ENCODE measurements at places on chromosomes 7 and 10.
A peak's percentile ranks its signal among the peaks of the same experiment; 100 is the strongest.

DNA sequence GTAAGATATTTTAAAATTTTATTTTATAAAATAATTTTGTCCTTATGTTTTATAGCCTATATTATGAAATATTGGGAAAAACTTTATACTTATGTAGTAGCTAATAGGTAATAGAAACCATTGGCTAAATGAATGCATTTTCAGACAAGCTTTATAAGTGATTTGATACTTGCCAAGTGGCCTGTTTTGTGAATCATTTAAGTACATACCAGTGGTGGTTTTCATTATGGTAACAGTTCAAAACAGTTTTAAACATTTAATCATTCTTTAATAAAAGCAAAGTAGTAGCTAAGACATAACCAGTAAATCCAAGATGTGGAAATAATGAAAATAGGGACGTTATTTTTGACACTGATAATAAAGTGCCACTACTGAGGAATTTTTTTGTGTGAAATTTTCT lies 182.2 kb downstream of the PHF14 start:
- no peak for DNase-seq
- H3K36me3 ChIP-seq: no peaks in the 10 kb centered on the region
- H3K4me3 ChIP-seq: no peak overlapping the region

GRCh38 chr10:87974769-87975168 lies 111.3 kb downstream of the PTEN start:
- no peaks in the 10 kb centered on the region for H3K27me3 ChIP-seq
- peaks cover 13% of the 10 kb centered on the region for H3K4me1 ChIP-seq
- no peak overlapping the region for H3K4me3 ChIP-seq
- H3K27ac ChIP-seq: peak overlapping the region; percentile 33
- no peaks in the 10 kb centered on the region for H3K36me3 ChIP-seq
- DNase-seq: no peak

DNA sequence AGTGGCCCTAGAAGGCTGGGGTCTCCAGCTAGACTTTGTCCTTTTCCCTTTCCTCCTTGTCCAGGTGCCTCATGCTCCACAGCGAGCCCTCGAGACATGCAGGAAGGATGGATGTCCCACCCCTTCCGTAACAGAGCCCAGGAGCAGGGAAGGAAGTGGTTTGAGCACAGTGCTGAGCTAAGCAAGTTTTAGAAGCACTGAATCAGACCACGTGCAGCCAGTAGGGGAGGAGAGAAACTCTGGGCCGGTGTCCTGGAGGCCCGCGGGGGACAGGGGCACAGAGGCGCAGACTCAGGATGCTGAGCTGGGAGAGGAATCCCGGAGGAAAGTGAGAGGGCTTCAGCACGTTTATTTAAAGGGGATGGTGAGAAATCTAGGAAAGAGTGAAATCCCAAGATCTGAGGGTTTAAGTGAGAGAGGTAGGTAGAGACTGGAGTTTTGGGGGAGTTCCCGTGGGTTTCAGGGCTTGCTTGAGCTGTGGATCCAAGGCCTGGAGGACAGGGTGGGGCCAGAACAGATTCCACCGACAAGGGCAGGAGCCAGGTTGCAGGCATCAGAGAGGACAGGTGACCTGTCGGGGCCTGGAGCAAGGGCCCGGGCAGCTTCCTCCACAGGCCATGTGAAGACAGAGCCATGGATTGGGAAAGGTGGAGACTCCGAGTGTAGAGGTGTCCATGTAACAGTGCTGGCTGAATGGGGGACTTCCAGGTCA lies 4.4 kb upstream of the IRF5 start:
- H3K36me3 ChIP-seq: no peaks in the 10 kb centered on the region
- no peak for DNase-seq
- no peak overlapping the region for H3K27ac ChIP-seq
- H3K27me3 ChIP-seq: peaks cover 15% of the 10 kb centered on the region

- no peaks in the 10 kb centered on the region for H3K4me1 ChIP-seq
- DNase-seq: no peak
- no peak overlapping the region for H3K27ac ChIP-seq
- H3K27me3 ChIP-seq: no peaks in the 10 kb centered on the region
Observed at GRCh38 chr7:23863209-23863787, 153.3 kb downstream of the STK31 start.

DNA sequence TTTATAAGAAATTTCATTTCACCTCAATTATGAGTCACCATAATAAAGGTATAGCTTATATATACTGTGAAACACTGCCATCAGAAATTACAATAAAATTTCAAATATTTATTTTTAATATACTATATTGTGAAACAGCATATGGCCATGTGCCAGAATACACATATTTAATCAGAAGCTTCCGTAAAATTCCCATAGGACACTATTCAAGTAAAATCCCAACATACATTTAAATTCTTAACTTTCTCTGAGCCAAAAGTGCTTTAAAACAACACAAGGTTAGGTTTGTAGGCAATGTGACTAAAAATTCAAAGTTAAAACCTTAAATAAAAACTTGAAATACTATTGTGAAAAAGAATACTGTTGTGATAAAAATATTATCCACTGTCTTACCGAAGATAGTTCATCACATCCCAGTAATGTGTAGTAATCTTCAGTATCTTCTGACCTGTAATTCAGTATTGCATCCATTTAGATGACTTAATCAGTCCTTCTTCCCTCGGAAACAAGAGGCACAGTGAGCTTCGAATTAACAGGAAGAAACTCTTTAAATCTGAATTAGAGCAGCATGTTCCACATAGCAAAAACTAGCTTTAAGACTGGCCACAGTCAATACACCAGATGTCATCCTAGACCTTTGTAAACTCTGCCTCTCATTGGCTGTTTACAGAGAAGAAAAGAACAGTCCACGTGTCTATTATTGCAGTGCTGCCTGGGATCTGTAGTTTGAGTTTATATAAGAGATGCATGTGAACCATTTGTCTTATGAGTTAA lies at the start of gene DNAJC12:
TSS of gene DNAJC12 (minus strand) at position 648 of the 774 bp plus-strand sequence. CDS start at position 471, 177 bp downstream.
- H3K4me1 ChIP-seq: no peaks in the 10 kb centered on the region
- H3K27ac ChIP-seq: no peak within 1 kb of the TSS
- H3K27me3 ChIP-seq: no peaks in the 10 kb centered on the region
- no peaks in the 10 kb centered on the region for H3K36me3 ChIP-seq

GRCh38 chr7:151693140-151693539 lies 173.4 kb upstream of the RHEB start:
- H3K27ac ChIP-seq: peak overlapping the region; percentile 19
- H3K27me3 ChIP-seq: no peaks in the 10 kb centered on the region
- H3K4me3 ChIP-seq: no peak overlapping the region
- peaks cover 9% of the 10 kb centered on the region for H3K4me1 ChIP-seq
- no peak for DNase-seq

DNA sequence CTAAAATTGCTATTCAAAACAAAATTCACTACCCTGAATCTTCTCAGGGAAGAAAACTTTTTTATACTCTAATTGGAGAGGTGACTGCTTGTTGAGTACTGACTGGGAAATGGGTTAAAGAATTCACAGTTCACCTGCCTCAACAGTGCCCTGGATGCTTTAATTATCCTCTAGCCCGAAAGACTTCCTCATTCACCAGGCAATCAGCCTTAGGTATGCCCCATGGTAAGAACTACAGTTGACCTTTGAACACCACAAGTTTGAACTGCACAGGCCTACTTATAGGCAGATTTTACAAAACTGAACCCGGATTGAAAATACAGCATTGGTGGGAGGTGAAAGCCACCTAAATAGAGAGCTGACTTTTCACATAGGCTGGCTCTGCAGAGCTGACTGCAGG lies 175.3 kb downstream of the ELAPOR2 start:
- H3K27ac ChIP-seq: no peak overlapping the region
- no peaks in the 10 kb centered on the region for H3K36me3 ChIP-seq
- H3K4me1 ChIP-seq: no peaks in the 10 kb centered on the region
- no peaks in the 10 kb centered on the region for H3K27me3 ChIP-seq

DNA sequence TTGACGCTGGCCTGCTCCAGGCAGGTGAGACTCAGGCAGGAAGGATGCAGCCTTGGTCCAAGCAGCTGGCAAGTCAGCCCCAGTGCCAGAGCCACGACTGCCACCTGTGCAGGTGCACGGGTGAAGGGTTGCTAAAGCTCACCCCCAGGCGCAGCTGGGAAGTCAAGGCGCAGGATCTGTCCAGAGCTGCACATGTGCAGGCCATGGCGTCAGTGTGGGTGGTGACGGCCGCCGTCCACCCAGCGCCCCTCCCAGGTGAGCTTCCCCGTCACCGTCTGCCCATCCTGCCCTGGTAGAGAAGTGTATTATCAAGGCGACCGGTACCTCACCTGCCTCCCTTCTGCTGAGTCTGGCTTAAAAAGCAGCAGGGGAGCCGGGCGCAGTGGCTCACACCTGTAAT lies 110.1 kb downstream of the MAD1L1 start:
- no peak overlapping the region for H3K4me3 ChIP-seq
- no peaks in the 10 kb centered on the region for H3K36me3 ChIP-seq
- DNase-seq: no peak
- H3K4me1 ChIP-seq: no peaks in the 10 kb centered on the region
- no peak overlapping the region for H3K27ac ChIP-seq

- no peak for DNase-seq
- no peaks in the 10 kb centered on the region for H3K27me3 ChIP-seq
- H3K4me1 ChIP-seq: no peaks in the 10 kb centered on the region
- no peaks in the 10 kb centered on the region for H3K36me3 ChIP-seq
- no peak overlapping the region for H3K27ac ChIP-seq
- H3K4me3 ChIP-seq: no peak overlapping the region
Observed at GRCh38 chr7:38840736-38841460, 68.1 kb downstream of the VPS41 start.

DNA sequence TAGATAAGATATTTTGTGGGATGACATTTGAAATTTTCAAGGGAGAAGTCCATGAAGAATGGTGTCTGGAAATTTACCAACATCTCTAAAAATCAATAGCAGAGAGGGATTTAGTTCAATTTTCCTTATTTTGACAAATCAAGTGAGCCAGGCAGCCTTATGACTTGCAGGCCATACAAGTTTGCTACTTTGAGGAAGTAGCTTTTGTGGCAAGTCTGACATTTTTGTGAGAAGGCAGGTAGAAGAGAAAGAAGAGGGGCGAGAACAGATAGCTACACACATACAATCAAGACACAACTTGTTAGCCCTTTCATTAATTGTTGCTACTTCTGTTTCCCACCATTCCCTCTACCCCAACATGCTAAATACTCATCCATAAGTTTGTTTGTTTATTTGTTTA lies 74.5 kb upstream of the OIT3 start:
- DNase-seq: no peak
- no peak overlapping the region for H3K27ac ChIP-seq
- no peaks in the 10 kb centered on the region for H3K36me3 ChIP-seq
- no peaks in the 10 kb centered on the region for H3K4me1 ChIP-seq
- no peak overlapping the region for H3K4me3 ChIP-seq

DNA sequence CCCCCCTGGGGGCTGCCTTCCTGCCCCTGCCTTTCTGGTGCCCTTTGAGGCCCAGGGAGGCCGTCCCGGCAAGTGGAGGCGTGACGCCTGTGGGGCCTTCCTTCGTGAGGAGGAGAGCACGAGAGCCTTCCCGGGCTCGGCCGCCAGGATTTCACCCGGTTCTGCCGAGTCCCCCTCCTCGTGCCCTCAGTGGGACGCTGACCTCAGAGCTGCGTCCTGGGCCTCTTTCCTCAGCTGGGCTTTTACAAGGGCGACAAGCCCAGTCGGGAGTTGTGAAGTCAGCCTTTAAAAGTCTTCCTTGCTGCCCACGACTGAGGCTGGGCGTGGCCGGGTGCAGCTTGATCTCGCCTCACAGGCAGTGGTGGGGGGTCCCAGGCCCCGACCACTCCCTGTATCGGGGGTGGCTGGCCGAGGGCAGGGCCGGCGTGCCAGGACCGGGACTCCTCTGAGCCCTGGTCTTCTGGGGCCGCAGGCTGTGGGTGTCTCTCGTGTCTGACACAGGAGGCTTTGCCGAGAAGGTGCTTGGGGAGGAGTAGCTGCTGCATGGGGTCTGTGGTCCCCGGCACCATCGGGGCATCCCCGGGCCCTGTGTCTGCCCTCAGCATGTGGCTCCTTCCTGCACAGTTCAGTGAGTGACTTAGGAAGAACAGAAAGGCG lies 41.8 kb downstream of the FAM20C start:
- H3K27ac ChIP-seq: no peak overlapping the region
- no peak for DNase-seq
- no peaks in the 10 kb centered on the region for H3K27me3 ChIP-seq
- H3K4me1 ChIP-seq: no peaks in the 10 kb centered on the region
- peaks cover 1% of the 10 kb centered on the region for H3K36me3 ChIP-seq

GRCh38 chr7:118502235-118502634 lies 277.7 kb downstream of the ANKRD7 start:
- DNase-seq: no peak
- no peak overlapping the region for H3K27ac ChIP-seq
- no peaks in the 10 kb centered on the region for H3K4me1 ChIP-seq
- no peaks in the 10 kb centered on the region for H3K27me3 ChIP-seq
- H3K36me3 ChIP-seq: no peaks in the 10 kb centered on the region

DNA sequence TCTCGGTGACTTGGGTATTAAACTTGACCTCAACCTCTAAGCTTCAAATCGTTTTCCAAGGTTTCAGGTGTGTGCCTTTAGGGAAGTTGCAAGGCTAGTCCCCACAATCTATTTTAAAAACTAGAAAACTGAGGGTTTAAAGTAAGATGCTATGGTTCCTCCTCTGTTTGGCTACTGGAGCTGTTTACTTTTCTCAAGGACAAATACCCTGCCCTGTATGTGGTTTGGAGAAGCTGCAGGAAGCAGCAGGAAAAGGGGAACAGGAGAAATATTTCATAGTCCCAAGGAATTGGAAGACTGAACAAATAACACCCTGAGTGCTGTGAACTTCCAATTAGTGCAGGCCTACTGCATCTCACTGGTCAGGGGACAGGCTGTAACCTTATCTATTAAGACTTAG lies 135.9 kb downstream of the NRP1 start:
- H3K27me3 ChIP-seq: no peaks in the 10 kb centered on the region
- H3K4me3 ChIP-seq: no peak overlapping the region
- H3K36me3 ChIP-seq: no peaks in the 10 kb centered on the region
- H3K4me1 ChIP-seq: no peaks in the 10 kb centered on the region

DNA sequence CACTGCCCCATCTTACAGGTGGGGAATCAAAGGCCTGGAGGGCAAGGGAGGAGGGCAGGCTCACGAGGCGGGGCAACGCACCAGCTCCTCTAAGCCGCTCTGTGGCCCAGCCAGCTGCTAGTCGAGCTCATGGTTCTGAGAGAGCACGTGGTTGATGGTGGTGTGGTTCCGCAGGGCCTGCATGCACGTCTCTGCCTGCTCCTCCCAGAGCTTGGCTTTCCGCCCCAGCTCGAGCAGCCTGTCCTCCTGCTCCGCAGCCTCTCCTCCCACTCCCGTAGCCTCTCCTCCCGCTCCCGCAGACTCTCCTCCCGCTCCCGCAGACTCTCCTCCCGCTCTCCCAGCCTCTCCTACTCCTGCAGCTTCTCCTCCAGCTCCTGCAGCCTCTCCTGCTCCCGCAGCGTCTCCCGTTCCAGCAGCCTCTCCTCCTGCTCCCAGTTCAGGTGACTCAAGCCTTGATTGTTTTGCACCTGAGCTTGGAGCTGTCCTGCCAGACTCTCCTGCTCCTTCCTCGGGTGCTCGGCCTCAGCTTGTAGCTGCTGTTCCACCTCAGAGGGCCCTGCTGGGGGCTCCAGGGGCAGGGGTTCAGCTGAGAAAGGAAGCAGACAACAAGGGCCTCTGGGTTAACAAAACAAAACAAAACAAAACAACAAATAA lies 19.1 kb upstream of the MTPAP start:
- H3K4me3 ChIP-seq: no peak overlapping the region
- peaks cover under 1% of the 10 kb centered on the region for H3K4me1 ChIP-seq
- peak; percentile 44 for DNase-seq
- H3K36me3 ChIP-seq: no peaks in the 10 kb centered on the region
